ENCODE measurements at places on chromosomes 6 and 20.

DNA sequence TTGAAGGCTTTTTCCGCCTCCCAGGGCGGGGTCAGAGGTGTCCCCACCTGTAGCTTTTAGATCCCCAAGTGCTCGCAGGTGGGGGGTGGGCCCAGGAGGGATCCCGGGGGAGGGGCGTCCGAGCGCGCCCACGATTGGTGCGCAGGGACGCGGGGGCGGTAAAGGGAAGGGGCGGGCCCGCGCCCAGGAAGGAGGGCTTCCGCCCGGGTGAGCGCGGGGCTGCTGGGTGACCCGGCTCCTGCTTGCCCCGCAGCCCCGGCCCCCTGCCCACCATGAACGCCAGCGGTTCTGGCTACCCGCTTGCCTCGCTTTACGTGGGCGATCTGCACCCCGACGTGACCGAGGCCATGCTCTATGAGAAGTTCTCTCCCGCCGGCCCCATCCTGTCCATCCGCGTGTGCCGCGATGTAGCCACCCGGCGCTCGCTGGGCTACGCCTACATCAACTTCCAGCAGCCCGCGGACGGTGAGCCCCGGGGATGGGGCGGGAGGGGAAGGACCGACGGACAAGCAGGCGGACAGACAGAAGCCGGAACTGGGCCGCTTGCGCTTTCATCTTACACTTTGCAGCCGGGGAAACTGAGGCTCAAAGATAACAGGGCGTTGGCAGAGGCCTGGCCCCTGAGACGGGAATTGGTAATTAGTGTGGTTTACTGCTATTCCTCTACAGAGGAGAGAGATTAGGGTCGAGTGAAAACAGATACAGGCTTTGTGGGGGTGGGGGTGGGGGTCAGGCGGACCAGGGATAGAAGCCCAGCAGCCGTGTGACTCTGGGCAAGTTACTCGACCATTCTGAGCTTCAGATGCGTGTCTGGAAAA, at the start of gene PABPC1L:
TSS of gene PABPC1L (plus strand) at position 189 of the 818 bp plus-strand sequence. CDS start at position 273, 84 bp downstream.
- peak; percentile 73 for DNase-seq

GRCh38 chr20:48841196-48841874, 13.5 kb upstream of the PREX1 start:
- DNase-seq = no peak

DNA sequence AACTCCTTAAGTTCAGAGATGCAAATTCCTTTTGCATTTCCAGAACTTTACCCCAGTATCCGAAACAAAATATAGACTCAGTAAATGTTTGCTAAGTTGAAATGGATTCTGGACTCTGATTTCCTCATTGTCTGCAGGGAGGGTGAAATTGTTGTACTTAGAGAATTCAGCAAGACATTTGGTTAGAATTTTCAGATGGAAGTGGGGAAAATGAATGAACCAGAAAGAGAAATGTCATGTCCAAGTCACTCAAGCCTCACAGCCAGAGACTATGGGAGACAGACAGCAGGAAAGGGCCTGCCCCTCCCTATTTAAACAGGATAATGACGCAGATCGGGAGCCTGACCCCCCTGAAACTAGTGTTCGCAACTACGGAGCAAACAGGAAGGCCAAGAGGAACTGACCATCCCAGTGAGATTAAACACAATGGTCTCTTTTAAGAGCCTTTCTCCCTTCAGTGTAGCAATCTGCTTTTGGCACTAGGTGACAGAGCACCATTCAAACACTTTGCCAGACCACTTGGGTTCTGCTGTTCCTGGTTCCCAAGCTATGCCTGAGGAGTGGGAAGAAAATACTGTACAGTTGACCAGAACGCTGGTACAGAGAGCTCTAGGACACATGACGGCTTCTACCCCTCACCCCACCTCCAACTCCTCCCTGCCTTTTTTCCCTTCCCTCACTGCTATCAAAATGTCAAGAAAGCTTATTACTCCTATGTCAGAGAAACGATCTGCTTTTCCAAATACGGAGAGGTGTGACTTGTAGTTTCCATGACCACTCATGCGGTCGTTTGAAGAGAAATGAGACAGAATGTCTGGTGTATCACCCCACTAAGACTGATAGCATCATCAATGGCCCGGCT, 13.7 kb downstream of the NEDD9 start:
- DNase-seq = no peak

DNA sequence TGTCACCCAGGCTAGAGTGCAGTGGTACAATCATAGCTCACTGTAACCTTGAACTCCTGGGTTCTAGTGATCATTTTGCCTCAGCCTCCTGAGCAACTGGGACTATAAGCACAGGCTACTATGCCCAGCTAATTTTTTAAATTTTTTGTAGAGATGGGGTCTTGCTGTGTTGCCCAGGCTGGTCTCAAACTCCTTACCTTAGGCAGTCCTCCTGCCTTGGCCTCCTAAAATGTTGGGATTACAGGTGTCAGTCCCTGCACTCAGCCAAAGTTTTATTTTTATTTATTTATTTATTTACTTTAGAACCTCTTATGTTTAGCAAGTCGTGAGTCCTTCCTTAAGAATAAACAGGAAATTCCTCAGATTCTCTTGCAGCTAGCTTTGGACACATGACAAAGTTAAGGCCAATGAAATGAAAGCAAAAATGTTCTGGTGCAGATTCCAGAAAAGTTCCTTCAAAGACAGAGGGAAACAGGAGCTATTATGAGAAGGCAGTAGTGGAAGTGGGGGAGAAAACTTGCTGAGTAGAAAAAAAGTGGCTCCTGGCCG, 19.1 kb downstream of the PIM1 start:
- DNase-seq = no peak

DNA sequence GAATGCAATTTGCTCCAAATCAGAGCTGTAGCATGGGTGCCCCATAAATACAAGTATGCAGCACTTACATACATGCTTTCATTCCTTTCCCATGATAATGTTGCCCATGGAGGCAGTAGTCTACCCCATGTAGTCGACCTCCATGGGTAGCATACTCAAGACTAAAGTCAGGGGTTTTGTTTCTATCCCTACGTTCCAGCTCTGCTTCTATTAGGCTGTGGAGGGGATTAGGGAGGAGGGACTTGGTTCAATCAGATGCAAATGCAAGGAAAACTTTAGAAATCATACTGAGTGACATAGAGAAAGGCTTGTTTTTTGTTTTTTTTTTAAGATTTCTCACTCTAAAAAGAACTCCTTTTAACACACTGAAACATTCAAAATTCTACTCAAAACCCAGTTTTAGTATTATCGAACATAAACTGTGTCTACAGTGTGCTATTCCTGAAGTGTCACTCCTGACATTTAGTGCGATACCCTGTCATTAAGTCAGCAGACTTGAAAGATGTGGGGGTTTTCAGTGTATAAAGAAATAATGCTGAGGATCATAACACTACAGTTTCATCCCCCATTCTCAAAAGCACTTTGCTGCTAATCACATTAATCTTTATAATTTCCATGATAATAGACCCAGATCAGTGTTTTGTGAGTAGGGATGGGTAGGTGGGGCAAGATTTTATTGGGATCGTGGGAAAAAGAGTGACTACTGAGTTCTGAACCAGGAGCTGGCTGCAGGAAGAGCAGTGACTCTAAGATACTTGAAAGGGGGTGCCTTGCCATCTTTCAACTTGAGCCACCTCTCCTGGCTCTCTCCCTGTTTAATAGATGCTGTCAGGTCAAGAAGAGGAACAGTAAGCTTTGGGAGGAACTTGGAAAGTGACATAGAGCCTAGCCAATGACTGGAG, 40.4 kb upstream of the SCML4 start:
- DNase-seq = no peak

DNA sequence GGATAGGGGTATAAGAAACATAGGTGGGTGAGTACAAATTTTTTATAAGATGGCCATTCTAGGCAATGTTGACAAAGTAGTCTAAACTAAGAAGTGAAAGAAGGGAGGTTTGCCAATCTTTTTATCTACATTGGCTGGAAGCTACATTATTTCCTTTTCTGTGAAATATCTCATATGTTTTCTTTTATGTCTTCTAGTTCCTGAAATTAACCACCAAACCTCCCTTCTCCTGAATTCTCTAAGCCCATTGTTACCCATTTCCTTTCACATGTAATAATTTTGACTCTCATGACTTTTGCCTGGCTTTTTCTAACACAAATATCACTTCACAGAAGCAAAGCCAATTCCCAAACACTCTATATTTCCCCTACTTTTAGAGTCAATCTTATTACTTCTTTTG, 496.2 kb upstream of the JAG1 start:
- no peak for DNase-seq

GRCh38 chr6:138597336-138597735, 98.0 kb upstream of the NHSL1 start:
- no peak for DNase-seq

DNA sequence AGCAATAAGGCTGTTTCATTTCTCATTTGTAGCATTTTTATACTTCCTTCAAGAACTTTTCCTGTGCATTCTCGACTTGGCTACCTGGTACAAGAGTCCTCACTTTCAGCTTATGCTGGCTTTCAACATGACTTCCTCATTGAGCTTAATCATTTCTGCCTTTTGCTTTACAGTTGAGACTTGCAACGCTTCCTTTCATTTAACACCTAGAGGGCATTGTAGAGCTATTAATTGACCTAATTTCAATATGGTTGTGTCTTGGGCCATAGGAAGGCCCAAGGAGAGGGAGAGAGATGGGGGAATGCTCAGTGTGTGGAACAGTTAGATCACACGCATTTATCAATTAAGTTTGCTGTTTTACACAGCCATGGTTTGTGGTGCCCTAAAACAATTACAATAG, 37.2 kb downstream of the SLC22A2 start:
- no peak for DNase-seq

Data from activated CD4-positive, alpha-beta T cell treated with anti-CD3 and anti-CD28 coated beads, Interleukin-2, amount 10 ng/mL, durations not matched to agents 7 days and 5 days (primary cell).